ENCODE measurements at places on chromosomes 16 and 17.

GRCh38 chr17:17354560-17355349 is 51.6 kb downstream of the NT5M start:
- DNase-seq = peak; percentile 55

DNA sequence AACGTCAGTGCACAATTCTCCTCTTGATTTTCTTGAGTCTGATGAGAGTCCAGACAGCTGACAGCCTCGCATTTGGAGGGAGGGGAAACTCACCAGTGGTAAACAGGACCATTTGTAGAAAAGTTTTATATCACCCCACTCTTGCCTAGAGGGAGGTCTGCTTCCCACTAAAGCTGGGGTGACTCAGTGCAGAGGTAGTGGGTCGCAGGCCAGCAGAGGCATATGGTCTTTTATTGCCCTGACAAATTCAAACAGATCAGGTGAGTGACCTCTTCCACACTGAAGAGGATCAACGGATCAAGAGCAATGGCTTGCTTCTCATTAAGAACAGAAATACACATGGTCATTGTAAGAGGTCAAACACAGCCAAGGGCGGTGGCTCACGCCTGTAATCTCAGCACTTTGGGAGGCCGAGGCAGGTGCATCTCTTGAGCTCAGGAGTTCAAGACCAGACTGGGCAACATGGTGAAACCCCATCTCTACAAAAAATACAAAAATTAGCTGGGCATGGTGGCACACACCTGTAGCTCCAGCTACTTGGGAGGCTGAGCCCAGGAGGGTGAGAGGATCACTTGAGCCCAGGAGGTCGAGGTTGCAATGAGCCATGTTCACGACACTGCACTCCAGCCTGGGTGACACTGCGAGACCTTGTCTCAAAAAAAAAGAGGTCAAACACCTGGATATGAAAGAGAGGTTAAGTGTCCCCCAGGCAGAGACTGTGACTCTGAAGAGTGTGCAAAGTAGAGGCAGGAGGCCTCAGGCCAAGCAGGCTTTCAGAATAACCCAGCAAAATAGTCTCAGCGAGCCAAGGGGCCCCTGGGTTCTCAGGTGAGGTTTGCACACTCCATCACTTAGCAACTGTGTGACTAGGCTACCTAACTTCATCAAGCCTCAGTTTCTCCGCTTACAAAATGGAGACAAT is 56.5 kb upstream of the ERN1 start:
- no peak for DNase-seq

DNA sequence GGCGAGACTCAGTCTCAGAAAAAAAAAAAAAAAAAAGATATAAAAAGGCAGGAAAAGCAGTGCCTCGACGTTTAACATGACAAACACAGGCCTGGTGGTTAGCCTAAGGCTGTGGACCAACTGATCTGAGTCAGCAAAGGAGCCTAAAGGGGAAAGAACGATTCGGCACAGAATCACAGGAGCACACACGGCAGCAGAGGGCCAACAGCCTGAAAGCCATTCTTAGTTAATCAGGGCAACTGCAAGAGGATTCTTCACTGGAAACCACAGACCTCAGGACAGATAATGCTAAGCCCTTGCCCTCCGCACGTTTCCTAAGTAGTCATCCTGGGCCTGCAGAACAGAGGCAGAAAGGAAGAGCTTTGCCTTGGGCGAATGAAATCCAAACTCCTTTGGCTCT is 14.7 kb downstream of the TMEM11 start:
- no peak for DNase-seq

GRCh38 chr17:75067856-75068255 is 19.9 kb upstream of the SLC16A5 start:
- DNase-seq = no peak

- no peak for DNase-seq
Observed at GRCh38 chr16:20612551-20613480, 36.6 kb upstream of the ACSM2B start.

DNA sequence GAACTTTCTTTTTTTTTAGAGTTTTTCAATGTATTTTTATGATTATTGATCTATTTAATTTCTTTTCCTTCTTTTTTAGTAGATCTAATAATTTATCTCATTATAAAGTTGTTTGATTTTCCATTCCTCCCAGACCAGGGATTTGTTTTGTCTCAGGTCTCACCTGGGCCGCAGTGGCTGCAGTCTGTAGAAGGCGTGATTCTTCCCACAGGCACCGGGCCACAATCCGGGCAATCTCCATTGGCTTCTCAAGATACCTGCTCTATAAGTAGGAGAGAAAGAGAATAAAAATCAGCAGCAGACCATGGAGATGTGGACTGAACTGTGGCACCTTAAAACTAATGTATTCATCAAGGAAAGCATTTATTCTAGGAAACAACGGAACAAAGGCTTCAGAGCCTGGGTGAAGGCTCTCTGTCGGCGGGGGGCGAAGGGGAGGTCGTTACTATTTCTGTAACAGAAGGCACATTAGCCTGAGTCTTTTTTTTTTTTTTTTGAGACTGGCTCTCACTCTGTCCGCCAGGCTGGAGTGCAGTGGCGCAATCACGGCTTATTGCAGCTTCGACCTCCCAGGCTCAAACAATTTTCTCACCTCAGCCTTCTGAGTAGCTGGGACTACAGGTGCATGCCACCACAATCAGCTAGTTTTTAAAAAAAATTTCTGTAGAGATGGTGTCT is 42.7 kb downstream of the STAT3 start:
- no peak for DNase-seq

- no peak for DNase-seq
Observed at GRCh38 chr17:46190763-46191162, 2.5 kb downstream of the KANSL1 start.

GRCh38 chr16:560701-561412 is 663 bp downstream of the PRR35 start:
- no peak for DNase-seq

- DNase-seq = no peak
Observed at GRCh38 chr16:89402962-89403361, 87.4 kb downstream of the ANKRD11 start.

- no peak for DNase-seq
Observed at GRCh38 chr17:53227514-53227913, 595.2 kb upstream of the KIF2B start.

- DNase-seq = no peak
Observed at GRCh38 chr16:86598607-86599565, 20.5 kb downstream of the FOXL1 start.

GRCh38 chr17:48299760-48300159 is 130.3 kb downstream of the SKAP1 start:
- no peak for DNase-seq

- DNase-seq = no peak
Observed at GRCh38 chr17:39598047-39598481, 9.7 kb downstream of the NEUROD2 start.

DNA sequence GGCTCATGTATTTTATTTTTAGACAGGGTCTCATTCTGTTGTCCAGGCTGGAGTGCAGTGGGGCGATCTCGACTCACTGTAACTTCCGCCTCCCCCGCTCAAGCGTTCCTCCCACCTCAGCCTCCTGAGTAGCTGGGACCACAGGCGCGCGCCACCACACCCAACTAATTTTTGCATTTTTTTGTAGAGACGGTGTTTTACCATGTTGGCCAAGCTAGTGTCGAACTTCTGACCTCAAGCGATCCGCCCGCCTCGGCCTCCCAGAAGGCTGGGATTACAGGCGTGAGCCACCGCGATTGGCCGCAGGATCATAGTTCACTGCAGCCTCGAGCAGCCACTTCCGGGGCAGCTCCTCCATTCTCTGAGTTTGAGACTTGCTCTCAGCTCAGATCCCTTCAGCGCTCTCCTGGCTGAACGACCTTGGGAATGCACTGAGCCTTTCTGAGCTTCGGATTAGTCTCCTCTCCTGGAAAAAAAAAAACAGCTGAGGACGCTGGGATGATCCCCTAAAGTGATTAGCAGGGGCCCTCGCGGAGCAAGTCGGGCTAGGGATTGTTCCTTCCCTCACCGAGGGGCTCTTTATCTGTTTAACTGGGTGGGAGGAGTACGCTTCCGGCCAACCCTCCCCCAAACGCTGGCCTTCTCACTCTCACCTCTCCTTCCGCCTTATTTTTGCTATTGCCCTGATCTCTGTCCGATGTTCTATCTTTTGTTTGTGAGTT is 1.1 kb upstream of the PKMYT1 start:
- DNase-seq = no peak

GRCh38 chr17:39238311-39238972 is 12.7 kb upstream of the STAC2 start:
- no peak for DNase-seq

- no peak for DNase-seq
Observed at GRCh38 chr17:55420776-55421178, 858 bp downstream of the MMD start.

GRCh38 chr17:10499950-10500349 is 18.4 kb downstream of the MYH1 start:
- no peak for DNase-seq

DNA sequence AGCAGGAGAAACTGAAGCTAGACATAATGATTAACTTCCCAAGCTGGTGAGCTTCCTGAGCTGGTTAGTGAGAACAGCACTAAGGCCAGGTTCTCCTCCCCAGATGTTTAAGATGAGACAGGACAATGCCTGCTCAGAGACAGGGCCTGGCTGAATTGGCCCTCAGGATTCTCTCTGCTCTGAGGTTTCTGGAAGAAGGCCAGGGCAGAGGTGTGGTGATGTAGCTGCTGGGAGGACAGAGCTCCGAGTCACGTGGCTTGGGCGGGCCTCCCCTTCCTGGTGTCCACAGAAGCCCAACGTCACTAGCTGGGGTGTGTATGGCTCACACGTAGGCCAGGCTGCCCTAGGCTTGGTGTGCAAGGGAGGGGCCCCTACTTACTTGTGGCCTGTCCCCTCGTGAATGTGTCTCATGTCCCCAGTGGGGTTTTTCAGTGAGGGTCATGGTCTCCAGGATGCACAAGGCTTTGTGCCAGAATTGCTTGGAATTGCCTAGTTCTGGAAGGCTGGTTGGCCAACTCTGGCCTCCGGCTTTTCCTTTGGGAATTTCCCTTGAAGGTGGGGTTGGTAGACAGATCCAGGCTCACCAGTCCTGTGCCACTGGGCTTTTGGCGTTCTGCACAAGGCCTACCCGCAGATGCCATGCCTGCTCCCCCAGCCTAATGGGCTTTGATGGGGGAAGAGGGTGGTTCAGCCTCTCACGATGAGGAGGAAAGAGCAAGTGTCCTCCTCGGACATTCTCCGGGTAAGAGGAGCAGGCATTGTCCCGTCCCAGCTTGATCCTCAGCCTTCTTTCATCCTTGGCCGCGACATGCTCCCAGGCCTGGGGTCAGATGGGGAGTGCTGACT is 3.4 kb downstream of the NOD2 start:
- DNase-seq = peak; percentile 53

DNA sequence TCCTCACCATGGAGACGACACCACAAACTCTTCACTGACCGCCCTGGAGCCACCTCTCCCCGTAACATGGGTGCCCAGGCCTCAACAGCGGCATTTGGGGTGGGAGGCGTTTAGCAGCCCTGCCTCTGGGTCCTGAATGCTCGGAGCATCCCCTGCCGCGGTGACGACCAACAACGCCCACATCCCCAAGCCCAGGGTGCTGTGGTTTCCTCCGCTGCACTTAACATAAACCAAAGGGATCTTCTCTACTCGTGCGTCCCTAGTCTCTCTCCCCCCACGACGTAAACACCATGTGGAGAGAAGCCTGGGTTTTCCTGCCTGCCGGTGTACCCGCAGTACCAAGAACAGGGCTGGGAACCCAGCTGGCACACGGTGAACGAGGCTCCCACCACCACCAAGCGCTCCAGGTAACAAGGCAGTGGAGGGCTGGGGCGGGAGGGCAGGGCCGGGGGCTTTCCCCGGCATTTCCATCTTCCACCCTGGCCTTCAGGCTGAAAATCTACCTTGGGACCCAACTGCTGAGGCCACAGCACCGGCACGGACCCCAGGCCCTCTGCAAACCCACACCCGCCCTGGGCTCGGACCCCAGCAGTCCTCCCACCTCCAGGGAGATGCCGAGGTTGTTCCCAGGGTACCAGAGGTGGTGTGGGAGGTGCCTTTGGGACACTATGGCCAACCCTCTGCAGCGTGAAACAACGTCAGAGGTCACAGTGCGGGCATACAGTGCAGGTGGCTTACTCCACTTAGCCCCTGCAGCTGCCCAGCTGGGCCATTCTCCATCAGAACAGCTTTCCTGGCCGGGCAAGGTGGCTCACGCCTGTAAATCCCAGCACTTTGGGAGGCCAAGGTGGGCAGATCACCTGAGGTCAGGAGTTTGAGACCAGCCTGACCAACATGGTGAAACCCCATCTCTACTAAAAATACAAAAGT is 54.3 kb downstream of the TIMM22 start:
- DNase-seq = no peak

DNA sequence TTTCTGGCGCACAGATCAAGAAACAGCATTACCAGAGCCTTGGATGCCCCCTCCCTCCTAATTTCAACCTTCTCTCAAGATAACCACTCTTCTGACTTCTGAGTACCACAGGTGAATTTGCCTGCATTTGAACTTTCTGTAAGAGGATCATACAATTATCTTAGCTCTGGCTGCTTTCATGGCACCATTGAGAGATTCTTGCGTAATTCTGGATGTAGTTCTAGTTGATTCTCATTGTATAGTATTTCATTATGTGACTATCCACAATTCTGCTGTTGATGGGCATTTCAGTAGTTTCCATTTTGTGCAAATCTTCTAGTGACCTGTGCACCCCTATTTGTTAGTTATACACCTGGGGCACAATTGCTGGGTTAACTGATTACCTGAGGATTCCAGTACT is 7.5 kb downstream of the CDH3 start:
- no peak for DNase-seq

DNA sequence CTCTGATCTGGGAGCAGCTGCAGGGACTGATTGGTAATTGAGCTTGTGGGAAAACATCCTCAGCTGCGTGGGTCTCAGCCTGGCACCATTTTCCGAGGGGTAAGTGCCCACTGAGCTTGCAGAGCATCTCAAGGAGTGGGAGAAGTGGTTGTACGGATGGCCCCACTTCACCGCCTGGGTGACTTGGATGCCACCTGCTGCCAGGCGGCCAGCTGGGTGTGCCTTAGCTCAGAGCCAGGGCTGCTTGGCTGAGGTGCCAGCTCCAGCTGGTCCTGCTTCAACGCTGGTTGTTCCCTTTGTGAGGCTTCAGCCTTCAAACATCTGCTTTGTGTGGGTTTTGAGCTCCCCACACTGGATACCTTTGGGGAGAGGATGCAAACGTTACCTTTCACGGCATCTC is 482.7 kb upstream of the EEF2KMT start:
- no peak for DNase-seq

GRCh38 chr16:2982402-2982801 is 2.2 kb upstream of the PKMYT1 start:
- DNase-seq = no peak

DNA sequence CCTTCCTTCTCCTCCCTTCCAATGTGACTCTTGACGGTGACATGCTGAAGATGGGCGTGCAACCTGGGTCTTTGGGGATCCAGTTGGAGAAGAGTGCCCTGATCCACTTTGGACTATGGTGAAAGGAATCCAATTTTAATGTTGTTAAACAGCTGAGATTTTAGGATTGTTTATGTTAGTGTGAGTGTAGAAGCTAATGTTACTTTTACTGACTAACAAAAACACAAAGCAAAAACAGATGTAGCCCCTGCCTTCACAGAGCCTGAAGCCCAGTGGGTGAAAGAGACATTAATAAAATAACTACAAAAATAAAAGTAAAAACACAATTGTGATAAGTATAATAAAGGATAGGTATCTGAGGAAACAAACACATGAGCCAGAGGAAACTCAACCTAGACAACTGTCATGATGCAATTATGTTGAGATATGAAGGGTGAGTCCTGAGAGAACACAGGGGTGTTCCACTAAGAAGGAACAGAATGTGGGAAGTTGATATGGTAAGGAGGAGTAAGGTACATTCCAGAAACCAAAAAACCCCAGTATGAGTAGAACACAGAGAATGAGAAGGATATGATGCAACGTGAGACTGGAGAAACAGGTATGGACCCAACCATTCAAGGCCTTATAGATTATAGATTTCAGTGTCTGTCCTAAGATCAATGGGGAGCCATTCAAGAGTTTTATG is 115.1 kb upstream of the PMFBP1 start:
- DNase-seq = no peak

- no peak for DNase-seq
Observed at GRCh38 chr16:50202926-50203624, 50.0 kb downstream of the TENT4B start.

Data from stimulated activated CD8-positive, alpha-beta memory T cell treated with anti-CD3 and anti-CD28 coated beads, Interleukin-7, amount 100 ng/mL, for 48 hours (primary cell).